Activated CD4-positive, alpha-beta T cell treated with anti-CD3 and anti-CD28 coated beads, Interleukin-2, Interleukin-6, amounts not matched to agents 100 ng/mL and 50 ng/mL, durations not matched to agents 16 hours and 8 hours (primary cell): ENCODE measurements at places on chromosomes 5 and 9.

DNA sequence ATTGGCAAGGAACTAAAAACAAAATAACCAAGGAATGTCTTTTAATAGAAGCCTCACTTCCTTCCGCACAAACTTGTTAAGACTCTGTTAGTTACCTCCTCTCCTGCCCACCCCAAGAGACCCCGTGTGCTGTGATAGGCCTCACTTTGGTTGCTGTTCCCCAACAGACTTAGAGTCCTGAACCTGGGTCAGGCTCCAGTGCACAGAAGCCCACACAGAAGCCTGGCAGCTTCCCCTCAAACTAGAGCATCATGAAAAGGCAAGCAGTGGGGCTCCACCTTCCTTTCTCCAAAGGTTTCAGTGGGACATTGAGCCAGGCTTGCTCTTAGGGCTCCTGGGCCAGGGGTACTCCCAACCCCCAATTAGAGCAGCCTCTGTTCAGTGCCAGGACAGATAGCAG lies 230.5 kb downstream of the ESM1 start:
- DNase-seq: no peak

GRCh38 chr5:13830536-13830935 lies 114.0 kb downstream of the DNAH5 start:
- no peak for DNase-seq

DNA sequence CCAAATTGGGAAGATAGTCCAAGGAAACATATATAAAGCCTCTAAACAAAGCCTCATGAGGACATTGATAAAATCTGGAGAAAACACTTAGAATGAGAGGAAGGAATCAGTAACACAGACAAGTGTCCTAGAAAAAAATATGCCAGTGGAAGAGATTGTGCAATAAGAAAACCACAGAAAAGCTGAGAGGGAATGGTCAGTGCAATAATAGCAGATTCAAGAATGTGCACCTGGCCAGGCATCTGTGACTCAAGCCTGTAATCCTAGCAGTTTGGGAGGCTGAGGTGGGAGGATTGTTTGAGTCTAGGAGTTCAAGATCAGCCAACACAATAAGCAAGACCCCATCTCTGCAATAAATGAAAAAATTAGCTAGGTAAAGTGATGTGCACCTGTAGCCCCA lies 691.2 kb upstream of the CDH6 start:
- DNase-seq: no peak

GRCh38 chr5:99773290-99773689 lies 761.9 kb upstream of the FAM174A start:
- no peak for DNase-seq

DNA sequence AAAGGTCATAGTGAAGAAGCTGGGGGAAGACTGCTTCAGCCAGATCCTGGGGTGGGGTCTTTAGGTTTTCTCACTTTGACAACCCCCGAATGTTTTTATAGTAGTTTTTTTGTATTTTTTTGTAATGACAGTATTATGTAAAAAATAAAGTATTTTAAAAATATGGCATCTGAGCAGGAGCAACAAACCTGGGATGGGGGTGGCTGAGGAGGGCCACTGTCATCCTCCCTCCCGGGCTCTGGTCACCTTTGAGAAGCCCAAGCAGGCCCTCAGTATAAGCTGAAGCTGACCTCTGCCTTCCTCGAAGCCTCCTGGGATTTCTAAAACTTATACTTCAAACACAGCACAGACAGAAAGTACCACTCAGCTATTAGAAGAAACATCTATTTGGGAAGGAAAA lies 8.7 kb downstream of the DNAJB5 start:
- no peak for DNase-seq

- DNase-seq: no peak
Observed at GRCh38 chr5:17440766-17441165, 57.3 kb upstream of the TAF11L2 start.

GRCh38 chr5:11384441-11385250 lies 519.6 kb downstream of the CTNND2 start:
- DNase-seq: no peak

GRCh38 chr5:140690376-140690932 lies 716 bp downstream of the HARS1 start:
- DNase-seq: no peak

DNA sequence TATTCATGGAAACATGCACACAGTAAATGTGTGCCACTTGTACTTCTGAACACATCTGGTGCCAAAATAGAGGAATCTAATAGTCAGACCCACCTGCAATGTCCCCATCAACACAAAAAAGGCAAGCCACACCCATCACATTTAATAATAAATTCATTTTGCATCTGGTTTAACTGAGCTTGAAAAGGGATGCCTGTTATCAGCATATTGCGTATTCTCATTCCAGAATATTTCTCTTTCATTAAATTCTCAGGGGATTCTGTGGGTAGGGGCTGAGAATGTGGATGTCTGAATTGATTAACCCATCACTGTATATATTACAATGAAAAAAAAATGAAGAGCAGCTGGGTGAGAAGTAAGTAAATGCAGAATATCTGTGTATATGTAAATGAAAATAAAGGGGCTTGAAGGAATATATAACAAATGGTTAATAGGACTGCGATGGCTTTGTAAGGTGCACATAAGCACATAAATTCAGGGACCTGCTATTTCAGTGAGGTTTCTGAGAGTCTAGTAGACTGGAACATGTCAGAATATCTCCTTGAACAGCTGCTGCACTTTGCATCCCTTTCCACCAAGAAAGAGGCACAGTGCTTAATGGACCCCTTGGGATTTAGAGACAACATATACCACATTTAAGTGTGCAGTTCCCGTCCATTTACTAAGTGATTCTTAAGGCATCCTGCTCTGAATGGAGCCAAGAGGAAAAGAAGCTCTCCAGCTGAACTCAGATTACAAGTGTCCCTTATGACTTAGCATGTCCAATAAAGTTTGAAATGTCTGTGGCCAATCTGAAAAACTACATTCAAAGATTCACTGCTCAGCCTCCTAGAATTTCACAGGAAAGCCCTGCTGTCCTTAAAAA lies 104.1 kb upstream of the NIPBL start:
- no peak for DNase-seq

DNA sequence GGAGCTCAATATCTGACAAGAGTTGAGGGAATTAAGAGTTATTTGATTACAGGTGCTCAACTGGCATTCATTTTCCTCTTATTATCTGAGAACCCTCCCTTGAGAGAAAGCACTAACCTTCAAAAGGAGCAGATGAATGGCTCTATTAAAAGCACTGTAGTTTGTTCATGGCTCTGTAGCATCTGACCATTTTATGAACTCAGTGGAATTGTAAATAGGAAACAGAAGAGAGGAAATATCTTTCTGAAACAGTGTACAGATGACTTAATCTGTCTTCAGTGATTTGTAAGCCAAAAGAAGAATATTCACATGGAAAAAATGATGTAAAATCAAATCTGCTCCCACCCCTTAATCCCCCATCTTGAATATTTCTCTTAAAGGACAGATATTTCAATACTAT lies 810.4 kb upstream of the GRAMD2B start:
- no peak for DNase-seq

GRCh38 chr5:77294185-77294584 lies 83.7 kb downstream of the PDE8B start:
- no peak for DNase-seq

DNA sequence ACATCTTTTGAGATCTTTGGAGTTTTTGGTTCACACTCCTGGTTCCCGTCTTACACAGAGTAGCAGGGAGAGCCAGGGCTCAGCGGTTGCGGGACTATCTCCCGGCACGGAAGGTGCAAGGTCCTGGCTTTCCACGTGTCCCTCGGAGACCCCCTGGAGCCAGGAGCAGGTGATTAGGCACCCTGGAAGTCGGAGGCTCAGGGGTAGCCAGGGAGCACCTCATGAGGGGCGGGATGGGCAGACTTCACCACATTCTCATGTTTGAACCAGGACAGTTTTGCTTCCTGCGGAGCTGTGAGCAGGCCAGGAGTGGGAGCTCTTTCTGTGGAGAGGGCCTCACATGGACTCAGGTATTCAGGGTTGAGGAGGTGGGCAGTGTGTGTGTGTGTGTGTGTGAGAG lies 273.7 kb upstream of the IRX1 start:
- no peak for DNase-seq

DNA sequence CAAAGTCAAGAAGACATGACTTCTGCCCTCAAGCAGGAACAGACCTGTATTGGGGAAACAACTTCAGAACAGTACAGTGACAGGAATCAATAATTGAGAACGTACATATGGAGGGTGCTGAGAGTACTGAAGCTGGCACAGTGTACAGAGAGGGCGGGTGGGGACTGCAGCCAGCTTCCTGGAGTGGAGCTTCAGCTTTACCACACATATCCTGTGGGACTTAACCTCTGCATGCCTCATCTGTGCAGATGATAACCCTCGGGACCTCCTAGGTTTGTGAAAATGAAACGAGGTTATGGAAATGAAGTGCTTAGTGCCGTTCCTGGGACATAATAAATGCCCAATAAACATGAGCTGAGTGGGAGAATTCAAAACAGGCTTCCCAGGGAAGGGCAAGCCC lies 22.1 kb upstream of the RARS1 start:
- DNase-seq: no peak

DNA sequence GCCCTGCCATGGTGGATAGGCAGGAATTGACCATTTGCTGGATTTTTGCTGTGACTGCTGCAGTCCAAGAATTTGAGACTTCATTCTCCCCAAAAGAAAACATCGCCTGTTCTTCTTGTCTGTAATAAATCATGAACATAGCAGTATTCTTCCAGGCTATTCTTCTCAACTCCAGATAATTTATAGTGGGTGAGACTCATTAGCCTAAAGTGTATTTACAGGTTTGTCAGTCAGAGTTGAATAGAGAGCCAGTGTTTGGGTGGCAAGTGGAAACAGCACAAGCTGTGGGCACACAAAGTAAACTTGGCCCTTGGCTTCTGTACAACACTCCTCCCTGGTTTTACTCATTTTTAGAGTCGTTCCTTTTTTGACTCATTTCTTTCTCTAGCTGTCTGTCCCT lies 128.2 kb upstream of the VCAN start:
- no peak for DNase-seq

DNA sequence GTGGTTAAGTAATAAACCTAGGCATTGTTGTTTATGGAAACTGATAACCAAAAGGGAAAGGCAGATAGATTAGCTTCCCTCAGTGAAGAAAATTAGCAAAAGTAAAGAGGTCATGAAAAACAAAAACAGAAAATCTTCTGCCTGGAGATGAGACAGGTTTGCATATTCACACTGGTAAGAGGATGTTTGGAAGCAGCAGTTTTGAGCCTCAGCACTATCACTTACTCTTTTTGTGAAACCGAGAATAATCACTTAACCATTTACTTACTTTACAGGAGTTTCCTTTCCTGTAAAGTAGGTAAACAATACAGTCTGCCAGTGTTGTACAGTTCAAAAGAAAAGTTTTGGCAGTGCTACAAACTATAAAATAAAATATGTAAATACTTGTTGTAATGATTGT lies 35.5 kb upstream of the EMB start:
- DNase-seq: peak; percentile 4

GRCh38 chr9:91198405-91198804 lies 163.3 kb downstream of the AUH start:
- DNase-seq: no peak

DNA sequence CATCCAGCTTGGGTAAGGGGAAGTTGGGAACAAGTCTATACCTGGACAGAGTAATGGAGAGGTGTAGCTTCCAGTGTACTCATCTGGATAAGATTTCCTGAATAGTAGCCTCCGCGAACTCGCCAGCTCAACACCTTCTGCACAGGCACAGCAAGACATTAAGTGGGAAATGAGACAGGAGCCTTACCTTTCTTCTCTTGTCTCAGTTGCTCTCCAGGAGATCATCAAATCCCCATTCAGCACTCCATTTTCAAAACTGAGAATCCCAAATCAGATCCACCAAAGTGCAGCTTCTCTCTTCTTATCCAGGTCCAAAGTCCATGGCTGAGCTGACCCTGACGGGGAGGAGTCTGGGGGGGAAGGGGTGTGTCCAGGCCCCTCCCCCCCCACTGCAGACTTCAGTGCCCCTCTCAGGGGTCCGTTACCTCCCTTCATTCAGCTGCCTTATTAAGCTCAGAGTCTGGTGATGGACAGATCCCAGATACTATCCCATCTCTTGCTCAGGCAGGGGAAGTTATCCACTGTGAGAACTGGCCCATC lies 5.9 kb upstream of the MGAT1 start:
- no peak for DNase-seq

- DNase-seq: no peak
Observed at GRCh38 chr5:76085243-76085579, 2.0 kb downstream of the SV2C start.

- DNase-seq: no peak
Observed at GRCh38 chr9:108894225-108894997, 32.3 kb downstream of the ACTL7A start.

GRCh38 chr5:81269751-81270393 lies 31.5 kb upstream of the ZCCHC9 start:
- DNase-seq: no peak
